ENCODE measurements at places on chromosomes 2 and 18.

GRCh38 chr2:10944799-10945198 lies 33.1 kb downstream of the KCNF1 start:
- DNase-seq = no peak

GRCh38 chr18:23810396-23810795 lies 121.1 kb downstream of the LAMA3 start:
- peak; percentile 71 for DNase-seq

- DNase-seq = no peak
These were observed 54.4 kb downstream of the SLC4A3 start for GRCh38 chr2:219681694-219682300.

DNA sequence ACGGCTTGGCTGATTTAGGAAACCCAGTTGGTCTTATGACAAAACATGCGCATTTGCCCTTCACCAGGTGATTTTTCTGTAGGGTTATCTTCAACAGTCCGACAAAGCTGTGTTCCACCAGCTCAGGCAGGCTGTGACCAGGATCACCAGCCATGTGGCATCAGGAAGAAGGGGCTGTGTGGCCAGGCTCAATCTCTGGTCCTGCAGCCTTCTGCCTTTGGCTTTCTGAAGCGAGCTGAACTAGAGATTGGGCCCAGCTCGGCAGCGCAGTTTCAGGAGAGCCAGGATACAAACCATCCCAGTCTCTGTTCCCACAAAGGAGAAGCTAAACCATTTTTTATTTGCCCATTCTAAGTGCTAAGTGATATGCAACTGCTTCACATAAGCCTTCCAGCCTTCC lies 282.3 kb downstream of the SOX11 start:
- no peak for DNase-seq

- DNase-seq = no peak
These were observed 27.0 kb upstream of the THUMPD2 start for GRCh38 chr2:39805936-39806608.

- no peak for DNase-seq
These were observed 44.0 kb downstream of the SGPP2 start for GRCh38 chr2:222468346-222468745.

- DNase-seq = no peak
These were observed 77.0 kb downstream of the CIB4 start for GRCh38 chr2:26564121-26564644.

Data from Jurkat, Clone E6-1 (cell line).